ENCODE measurements at places on chromosomes 4 and X.

DNA sequence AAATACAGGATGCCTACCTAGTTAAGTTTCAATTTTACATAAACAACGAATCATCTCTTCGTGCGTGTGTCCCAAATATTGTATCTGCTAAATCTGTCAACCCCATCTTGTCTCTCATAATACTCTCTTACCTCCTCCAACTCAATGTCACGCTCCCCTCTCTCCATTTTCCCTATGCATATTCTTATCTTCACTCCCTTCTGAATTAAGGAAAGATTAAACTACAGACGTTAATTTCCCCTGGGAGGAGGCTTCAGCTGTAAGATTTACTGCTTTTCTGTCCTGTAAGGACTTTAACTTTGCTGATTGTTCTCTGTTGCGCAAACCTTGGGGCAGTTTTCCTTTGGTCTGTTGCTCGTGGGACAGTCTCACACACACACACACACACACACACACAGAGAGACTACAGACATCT, 455 bp upstream of the ABCB7 start:
- DNase-seq: no peak

GRCh38 chr4:157075811-157076577, at the start of gene GLRB:
TSS of gene GLRB (plus strand) at chr4:157076150. CDS start at chr4:157078025, 1,875 bp downstream.
- no peak for DNase-seq

GRCh38 chr4:83556006-83556707, 20.2 kb downstream of the GPAT3 start:
- DNase-seq: no peak

DNA sequence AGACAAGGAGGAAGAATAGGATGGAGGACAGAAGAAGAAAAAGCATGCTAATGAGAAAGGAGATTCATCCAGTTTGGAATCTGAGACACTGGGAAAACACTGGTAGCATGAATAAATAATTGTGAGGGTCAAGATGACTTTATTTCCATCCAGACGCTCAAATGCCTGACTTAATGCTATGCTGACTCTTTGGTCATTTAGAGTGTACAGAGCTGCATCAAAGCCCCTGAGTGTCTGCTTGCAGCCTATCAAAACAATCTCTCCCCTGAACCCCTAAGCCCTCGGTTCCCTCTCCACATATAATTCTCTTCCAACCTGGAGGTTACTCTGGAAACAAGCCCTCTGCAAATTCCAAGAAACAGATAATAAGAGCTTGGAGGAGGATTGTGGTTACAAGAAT, 208.8 kb downstream of the MAGEB17 start:
- no peak for DNase-seq

DNA sequence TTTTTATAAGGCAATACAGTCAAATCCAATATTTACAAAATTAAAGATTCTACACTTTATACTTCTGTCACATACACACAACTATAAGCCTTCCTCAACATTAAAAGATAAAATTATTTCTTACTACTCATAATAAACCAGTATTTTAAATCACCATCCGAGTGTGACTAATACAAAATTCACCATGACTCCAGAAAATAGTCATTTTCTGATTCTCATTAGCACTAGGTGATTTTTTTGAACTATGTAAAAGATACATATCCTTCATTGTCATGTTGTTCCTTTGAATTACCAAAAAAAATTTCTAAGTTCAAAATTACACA, 646 bp upstream of the SLC7A11 start:
- no peak for DNase-seq

DNA sequence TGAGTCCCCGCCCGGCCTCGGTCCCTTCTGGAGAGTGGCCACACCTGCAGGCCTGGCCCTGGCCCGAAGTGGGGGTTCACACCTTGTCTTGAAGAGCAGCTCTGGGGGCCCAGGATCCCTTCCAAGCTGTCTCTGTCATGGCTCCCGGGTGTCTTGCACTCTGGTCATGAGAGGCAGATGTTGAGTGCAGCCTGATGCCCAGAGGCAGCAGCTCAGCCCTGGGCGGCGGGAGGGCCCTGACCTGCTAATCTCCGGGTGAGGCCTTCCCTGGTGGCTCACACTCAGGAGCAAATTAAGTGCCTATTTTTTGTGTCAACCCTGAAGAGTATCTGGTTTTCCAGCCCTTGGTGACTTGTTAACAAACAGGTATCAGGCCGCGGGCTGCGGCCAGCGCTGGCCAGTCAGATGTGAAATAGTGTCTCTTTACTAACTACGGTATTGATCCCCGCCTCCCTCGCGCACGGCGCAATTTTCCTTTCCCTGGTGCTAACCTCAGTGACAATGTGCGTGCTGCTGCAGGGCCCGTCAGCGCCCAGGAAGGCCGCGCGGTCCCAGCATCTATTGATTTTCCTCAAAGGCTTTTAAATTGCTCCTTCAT, 24.2 kb downstream of the NKX1-1 start:
- DNase-seq: no peak

- DNase-seq: peak; percentile 19
These were observed 22.9 kb upstream of the PUDP start for GRCh38 chrX:7170898-7171297.

DNA sequence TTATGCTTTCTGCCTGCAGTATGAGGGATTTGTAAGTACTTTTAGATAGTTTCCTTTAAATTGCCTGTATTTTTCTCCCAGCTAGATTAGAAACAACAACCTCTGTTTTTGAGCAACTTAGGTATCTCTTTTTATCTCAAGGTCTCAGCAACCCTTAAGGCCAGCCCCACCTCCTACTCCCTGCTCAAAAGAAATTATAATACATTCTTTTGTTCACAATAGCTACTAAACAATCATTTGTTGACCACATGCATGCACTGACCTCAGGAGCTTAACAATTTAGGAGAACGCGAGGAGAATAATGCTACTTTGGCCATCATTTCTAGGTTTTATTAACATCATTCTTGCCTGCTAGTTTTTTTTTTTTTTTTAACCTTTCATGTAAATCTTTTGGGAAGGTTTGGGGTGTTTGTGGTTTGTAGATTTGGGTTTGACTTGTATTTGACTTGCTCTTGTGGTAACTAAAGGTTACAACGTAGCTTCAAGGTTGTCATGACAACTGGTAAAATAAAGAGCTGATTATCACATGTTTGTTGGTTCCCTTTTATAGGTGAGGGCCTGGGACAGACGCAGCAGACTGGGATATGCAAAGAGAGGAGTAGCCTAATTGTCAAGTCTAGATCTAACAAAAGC, 145.4 kb upstream of the PLAC1 start:
- no peak for DNase-seq

DNA sequence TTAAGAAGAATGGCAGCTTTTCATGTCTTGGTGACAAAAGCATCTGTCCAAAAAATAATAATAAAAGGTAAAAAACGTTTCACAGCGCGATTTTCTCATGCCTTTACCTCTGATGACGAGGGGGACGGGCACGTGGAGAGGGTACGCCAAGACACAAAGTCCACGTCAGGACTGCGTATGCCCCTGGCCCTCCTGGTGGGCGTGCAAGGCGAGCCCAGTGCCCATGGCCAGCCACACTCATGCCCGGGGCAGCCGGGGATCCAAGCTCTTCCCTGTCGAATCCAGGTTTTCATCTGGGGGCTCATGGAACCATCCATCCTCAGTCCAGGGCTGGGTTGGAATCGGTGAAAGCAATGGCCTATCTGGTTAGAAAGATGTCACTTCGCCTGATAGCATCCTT, 176.6 kb downstream of the AFAP1 start:
- no peak for DNase-seq

DNA sequence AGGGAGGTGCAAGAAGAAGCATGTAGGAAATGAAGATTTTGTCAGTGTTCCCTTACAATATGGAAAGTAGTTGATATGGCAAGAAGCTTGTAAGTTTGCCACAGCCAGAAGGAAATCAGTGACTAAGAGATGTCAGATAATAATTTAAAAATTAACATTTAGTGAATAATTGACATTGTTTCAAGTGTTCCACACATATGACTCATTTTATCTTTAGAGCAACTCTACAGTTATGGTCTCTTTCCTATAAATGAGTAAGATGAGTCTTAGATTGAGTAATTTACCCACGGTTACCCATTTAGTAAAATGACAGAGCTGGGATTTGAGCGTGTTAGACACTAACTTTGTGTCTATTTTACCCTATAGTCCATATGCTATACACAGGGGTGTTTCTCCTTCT, 300.3 kb upstream of the IRS4 start:
- no peak for DNase-seq

DNA sequence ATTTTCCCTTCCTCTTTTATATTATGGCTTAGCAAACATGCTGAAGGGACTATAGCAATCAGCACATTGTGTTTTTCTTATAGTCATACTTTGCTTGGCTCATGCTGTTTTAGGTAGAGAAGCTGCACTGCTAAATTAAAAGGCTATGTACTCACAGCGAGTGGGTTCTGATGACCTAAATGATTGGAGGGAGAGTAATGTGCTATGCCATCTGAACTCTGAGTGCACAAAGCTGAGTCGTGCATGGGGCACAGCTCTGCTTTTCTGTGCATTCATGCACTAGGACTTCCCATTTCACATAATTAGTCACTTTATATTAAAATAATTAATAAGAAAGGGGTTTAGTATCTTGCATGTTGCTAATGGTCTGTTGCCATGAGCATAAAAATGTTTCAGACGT, 132.7 kb upstream of the ADGRL3 start:
- no peak for DNase-seq

GRCh38 chr4:4574792-4575191, 32.9 kb upstream of the STX18 start:
- no peak for DNase-seq

GRCh38 chr4:144421839-144422565, 224.0 kb upstream of the HHIP start:
- DNase-seq: no peak

GRCh38 chr4:26822546-26822945, 38.1 kb upstream of the STIM2 start:
- DNase-seq: no peak

DNA sequence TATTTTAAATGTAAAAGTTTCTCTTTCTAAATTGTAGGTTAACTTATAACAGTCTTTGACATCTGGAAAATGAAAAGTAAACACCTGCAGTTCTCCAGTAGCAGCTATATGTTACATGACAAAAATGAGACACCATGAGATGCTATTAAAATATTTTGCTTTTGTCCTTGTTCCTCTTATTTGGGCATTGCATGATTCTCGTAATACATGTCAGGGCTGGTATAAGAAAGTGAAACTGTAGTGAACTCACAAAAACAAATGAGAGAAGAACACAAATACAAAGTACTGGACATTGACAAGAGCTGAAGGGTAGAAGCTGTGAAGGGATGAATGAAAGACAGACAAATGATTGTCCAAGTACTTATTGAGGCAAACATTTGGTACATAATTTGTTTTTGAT, 9.0 kb downstream of the GK2 start:
- no peak for DNase-seq

DNA sequence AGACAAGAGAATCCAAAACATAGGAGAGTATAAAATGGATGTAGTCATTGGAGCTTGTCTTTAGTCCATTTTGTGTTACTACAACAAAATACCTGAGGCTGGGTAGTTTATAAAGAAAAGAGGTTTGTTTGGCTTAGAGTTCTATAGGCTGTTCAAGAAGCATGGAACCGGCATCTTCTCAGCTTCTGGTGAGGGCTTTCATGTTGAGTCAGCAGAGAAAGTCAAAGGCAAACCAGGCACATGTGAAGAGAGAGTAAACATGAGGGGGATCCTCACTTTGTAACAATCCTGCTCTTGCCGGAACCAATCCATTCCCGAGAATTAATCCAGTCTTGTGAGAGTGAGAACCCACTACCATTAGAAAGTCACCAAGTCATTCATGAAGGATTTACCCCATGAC, 8.1 kb upstream of the HCCS start:
- DNase-seq: no peak

DNA sequence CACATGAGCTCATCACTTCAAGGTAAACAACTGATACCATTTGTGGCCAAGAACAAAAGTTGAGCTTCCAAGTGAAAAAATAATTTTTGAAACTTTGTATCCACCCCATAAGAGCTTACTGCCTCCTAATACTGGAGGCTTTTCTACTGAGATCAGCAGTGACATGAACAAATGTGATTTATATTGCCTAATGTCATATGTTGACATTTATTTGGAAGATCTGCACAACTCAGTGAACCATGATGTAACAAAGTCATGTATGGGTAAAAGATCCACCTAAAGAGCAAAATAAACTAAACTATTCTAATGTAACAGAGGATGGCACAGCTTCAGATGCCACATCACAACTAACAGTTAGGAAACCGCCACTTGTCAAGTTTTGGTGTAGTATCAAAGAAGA, 65.8 kb downstream of the AFAP1 start:
- DNase-seq: no peak

DNA sequence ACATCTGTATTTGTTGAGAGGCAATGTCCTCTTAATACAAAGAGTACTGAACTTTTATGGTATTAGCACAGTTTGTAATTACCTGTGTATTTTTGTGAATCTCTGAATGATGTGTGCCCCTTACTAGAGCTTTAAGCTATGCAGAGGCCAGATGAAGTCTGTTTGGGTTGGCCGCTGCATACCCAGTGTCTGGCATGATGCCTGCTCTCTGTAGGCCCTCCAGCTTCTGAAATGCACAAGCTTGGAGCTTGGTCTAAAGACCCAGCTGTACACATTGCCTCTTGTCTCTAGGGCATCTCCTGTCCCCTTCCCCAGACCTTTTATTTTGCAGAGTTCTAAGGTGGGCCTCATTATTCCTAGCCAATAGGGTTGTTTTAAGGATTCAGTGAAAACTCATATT, 68.6 kb downstream of the CDS1 start:
- DNase-seq: no peak

DNA sequence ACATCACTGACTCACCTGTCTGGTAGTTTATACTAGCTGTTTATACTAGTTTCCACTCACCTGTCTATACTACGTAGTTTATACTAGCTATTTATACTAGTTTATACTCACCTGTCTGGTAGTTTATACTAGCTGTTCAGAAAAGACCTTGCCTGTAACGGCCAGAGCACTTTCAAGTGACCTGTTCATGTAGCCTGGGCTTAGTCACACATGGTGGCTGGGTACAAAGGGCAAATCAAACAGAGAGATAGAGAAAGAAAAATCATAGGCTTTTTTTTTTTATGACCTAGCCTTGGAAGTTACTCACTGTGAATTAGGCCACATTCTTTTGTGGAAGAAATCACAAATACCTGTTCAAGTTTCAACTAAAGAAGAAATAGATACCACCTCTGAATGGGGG, 30.7 kb upstream of the SPANXN4 start:
- DNase-seq: no peak

DNA sequence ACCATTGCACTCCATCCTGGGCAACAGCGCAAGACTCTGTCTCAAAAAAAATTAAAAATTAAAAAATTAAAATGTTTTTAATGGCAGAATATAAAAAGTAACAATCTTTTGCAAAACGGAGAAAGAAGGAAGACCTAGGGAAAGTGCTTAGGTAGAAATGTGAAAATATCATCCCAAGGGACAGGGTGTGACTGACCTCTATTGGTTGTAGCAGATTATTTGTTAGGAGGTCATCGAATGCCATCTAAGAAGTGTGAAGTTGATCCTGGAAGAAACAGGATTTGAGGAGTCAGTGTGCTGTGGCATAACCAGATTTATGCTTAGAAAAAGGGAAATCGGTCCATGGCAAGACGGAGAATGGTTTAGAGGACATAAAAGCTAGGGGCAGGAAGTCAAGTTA, 18.1 kb upstream of the C4orf36 start:
- DNase-seq: no peak

GRCh38 chrX:10157032-10157341, 212 bp downstream of the CLCN4 start:
- DNase-seq: no peak
